ENCODE measurements at places on chromosomes 5 and 9.

DNA sequence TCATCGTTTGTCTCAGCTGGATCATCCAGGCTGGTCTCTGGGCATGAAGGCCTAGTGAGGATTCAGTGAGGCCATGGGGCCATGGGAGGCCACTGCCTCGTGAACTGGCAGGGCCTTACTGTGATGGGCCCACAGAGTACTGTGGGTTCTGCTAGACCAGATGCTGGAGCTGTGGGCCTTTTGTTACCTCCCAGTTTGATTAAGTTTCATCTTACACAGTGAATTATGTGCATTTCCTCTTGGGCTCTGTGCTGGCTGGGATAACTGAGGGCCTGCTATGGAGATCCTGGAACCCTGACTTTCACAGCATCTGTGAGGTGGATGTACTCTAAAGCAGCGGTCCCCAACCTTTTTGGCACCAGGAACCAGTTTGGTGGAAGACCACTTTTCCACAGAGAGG, 19.7 kb upstream of the SLC25A48 start:
- no peak for DNase-seq

DNA sequence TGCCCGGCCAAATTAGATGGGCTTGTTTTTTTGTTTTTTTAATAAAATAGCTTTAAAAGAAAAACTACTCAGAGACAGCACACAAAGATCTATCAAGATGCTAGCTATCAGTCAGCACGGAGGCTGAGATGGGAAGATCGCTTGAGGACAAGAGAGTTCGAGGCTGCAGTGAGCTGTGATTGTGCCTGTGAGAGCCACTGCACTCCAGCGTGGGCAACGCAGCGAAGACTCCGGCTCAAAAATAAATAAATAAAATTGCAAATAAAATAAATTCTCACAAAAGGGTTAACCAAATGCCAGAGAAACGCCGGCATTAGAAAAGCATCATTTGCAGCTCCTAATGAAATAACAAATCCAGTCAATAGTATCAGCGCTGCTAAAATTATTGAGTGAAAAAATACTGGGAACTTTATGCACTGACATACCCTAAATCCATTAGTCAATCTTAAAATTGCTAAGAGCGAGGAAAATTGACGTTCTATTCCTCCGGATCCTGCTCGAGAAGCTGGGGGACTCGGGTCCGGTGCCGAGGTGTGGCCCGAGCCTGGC, 681 bp downstream of the CPLANE1 start:
- no peak for DNase-seq

GRCh38 chr9:35868933-35869332, 1.3 kb downstream of the OR13J1 start:
- no peak for DNase-seq

GRCh38 chr9:94945197-94946144, 219.0 kb downstream of the AOPEP start:
- peak; percentile 37 for DNase-seq

DNA sequence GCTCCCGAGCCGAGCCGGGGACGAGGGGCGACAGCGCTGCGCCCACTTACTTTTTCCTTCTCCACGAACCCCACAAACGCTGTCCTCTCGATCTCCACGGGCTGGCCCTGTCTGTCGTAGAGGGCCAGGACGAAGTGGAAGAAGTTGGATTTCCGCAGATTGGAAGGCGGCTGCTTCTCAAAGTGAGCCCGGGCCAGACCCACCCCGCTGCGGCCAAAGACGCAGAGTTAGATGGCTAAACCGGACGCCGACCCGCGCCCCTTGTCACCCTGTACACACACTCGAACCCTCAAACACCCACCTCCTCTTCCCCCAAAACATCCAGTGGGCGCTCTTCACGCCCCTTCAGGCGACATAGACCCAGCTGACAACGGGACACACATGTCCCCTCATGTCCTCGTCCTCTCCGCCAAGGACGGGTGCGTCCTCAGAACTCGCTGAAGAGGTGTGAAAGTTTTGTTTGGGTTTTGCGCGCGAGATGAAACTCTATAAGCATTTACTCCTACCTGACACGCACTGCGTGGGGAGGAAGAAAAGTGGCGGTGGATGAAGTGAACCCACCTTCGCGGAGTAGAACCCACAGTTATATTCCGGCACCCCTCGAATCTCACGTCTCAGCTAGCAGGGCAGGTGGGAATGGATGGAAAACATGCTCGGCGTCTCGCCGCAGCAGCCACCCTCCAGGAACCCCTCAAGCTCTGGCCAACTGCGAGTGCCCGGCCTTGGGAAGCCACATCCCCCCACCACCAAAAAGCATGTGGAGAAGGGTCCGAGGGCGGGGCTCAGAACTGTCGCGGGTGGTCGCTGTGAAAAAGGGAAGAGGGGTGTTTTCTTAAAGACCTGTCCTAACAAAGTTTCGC, 2.6 kb downstream of the EBF1 start:
- no peak for DNase-seq

DNA sequence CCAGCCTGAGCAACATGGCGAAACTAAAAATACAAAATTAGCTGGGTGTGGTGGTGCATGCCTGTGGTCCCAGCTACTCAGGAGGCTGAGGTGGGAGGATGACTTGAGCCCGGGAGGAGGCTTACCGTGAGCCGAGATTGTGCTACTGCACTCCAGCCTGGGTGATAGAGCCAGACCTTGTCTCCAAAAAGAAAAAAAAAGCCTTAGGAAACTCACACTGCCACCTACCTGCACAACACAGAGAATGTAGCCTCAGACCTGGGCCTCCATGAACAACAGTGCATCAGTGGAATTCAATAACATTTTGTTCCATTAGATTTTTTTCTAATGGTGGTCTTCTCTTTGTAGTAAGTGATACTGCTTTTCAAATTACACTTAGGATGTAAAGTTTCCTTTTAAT, 63.8 kb upstream of the RARS1 start:
- DNase-seq, result no peak

- DNase-seq, result peak; percentile 71
Measured at GRCh38 chr5:98774192-98775033, 950 bp downstream of the RGMB start.

Data from gastrocnemius medialis (tissue), 4 donors.